ENCODE measurements at places on chromosomes 6 and 20. TPM values are rescaled to one million over a fixed set of nuclear protein-coding genes. Genes with fewer than 3 reads are reported as not detected.

The MCCD1 gene
- not detected for total RNA-seq

The ZNFX1 gene
- 47.6 TPM for total RNA-seq

The UBR2 gene
- 24.0 TPM for total RNA-seq

The PLTP gene
- total RNA-seq = 5.3 TPM

The MOG gene
- total RNA-seq = not detected

The FAM217A gene
- total RNA-seq = not detected

All from activated CD8-positive, alpha-beta memory T cell treated with anti-CD3 and anti-CD28 coated beads for 36 hours (primary cell).